Aorta (tissue), 5 donors: ENCODE measurements at places on chromosomes 11 and 22. TPM values are rescaled to one million over a fixed set of nuclear protein-coding genes. Genes with fewer than 3 reads are reported as not detected.
A peak's percentile ranks its signal among the peaks of the same experiment; 100 is the strongest.

DNA sequence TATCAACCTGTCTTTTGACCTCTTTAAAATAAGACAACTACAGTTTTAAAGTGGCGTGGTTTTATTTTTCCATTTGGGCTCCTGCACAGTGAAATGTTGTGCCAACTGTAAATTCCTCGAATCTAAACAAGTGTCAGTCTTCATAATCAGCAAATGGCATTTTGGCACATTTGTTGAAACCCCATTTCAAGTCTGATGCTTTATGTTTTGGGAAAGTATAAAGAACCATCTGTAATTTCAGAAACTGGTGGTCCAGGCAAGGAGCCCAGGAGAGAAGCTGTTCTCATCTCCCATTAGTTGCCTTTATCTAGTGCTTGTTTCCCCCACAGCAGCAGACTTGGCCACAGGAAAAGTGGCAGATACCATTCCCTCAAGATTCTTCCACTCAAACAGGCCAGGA, 32.7 kb downstream of the VWA5A start:
- no peaks in the 10 kb centered on the region for H3K36me3 ChIP-seq
- H3K27ac ChIP-seq: no peak overlapping the region
- no peak overlapping the region for H3K4me3 ChIP-seq

DNA sequence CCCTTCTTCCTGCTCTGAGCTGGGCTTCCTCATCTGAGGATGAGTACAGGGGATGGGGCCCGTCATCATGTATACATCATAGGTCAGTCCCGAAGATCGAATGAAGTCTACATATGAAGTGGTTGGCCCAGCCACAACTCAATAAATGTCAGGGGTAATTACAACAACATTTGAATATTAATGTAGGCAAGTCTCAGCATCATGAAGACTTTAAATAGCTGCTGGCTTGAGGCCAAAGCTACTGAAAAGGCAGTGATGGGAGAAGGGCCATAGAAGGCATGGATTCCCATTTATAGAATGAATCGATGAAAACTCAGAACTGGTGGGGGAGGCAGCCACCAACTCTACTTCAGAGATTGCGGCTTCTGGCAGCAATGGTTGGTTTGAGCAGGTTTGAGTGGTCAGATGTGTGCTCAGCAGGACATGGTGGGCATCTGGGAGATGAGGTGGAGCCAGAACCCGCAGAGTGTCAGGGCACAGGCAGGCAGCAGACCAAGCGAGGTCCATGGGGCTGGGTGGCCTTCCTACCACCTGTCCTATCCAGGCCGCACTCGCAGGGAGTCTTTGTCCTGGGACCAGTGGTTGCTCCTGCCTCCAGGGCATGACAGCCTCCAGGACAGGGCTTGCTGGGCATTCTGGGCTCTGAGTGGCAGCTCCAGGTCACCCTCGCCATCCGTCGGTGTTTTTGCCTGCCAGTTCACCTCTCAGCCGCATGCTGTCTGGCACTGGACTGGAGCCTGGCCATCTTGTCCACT, 919.1 kb downstream of the TBC1D22A start:
- no peaks in the 10 kb centered on the region for H3K4me1 ChIP-seq
- no peak overlapping the region for H3K27ac ChIP-seq
- H3K4me3 ChIP-seq: no peak overlapping the region
- no peaks in the 10 kb centered on the region for H3K36me3 ChIP-seq

DNA sequence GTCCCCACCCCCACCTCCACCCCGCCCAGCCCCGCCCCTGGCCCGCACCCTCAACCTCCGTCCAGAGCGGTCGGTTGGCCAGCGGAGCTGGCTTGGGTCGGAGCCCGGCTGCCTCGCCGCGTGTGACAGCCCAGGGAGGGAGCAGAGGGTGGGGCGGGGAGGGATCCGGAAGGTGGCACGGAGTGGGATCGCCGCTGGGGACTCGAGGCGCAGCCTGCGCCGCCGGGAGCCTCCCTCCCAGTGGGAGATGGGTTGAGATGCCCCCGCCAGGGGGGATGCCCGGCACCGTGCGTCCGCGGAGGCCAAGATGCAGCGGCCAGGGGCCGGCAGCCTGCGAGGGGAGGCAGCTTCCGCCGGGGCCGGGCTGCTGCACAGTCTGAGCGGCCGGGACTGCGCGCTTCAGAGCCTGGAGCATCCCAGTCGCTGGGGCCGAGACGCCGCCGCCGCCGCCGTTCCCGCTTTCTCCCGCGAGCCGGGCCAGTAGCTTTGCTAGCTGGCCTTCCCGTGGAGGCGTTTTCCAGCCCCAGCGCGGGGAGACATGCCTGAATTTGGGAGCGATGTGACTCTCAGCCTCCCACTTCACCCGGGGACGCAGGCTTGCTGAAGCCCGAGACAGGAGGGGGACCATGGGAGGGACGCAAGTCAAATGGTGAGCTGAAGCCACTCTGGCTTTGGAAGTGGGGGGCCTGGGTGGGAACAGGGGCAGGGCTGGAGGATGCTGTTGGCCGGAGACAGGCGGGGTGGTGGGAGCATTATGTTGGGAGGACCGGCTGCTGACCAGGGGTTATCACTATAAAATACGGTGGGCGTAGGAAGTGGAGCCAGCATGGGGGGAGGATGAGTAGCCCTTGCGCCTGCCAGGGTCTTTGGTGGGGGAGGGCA, 40.2 kb downstream of the DIXDC1 start:
- DNase-seq: peak; percentile 81
- H3K27me3 ChIP-seq: no peaks in the 10 kb centered on the region
- peak overlapping the region; percentile 94 for H3K27ac ChIP-seq
- H3K4me3 ChIP-seq: peak overlapping the region; percentile 43

GRCh38 chr11:134932761-134933160, 520.7 kb upstream of the B3GAT1 start:
- H3K27ac ChIP-seq: no peak overlapping the region
- DNase-seq: no peak

DNA sequence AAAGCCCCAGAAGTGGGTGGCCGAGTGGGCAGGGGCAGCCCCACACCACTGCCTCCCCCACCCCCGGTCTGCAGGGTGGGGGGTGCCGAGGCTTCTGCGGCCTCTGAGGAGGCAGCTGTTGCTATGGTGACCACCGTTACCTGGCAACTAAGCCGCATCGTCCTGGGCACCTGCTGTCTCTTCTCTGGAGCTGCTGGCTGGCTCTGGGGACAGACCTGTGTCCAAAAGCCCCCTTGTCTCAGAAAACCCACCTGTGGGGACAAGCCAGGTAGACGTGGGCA, 79.9 kb upstream of the PRR5 start:
- H3K4me3 ChIP-seq: no peak overlapping the region
- H3K27ac ChIP-seq: no peak overlapping the region
- no peaks in the 10 kb centered on the region for H3K27me3 ChIP-seq

The MISFA gene
- total RNA-seq: 6.6 TPM

GRCh38 chr11:94283678-94284077, 20.7 kb upstream of the IZUMO1R start:
- H3K27me3 ChIP-seq: no peaks in the 10 kb centered on the region
- H3K27ac ChIP-seq: no peak overlapping the region
- DNase-seq: no peak

- no peak overlapping the region for H3K27ac ChIP-seq
- no peaks in the 10 kb centered on the region for H3K4me1 ChIP-seq
- no peak overlapping the region for H3K4me3 ChIP-seq
- DNase-seq: no peak
- H3K27me3 ChIP-seq: no peaks in the 10 kb centered on the region
- peaks cover 2% of the 10 kb centered on the region for H3K36me3 ChIP-seq
Measured at GRCh38 chr11:74212533-74212932, 41.4 kb downstream of the PPME1 start.

The GP1BB gene
- total RNA-seq: not detected

GRCh38 chr11:65315866-65316226, 1.2 kb downstream of the CDC42EP2 start:
- no peak overlapping the region for H3K4me3 ChIP-seq
- DNase-seq: no peak
- peaks cover 2% of the 10 kb centered on the region for H3K4me1 ChIP-seq
- H3K27ac ChIP-seq: no peak overlapping the region
- no peaks in the 10 kb centered on the region for H3K27me3 ChIP-seq

DNA sequence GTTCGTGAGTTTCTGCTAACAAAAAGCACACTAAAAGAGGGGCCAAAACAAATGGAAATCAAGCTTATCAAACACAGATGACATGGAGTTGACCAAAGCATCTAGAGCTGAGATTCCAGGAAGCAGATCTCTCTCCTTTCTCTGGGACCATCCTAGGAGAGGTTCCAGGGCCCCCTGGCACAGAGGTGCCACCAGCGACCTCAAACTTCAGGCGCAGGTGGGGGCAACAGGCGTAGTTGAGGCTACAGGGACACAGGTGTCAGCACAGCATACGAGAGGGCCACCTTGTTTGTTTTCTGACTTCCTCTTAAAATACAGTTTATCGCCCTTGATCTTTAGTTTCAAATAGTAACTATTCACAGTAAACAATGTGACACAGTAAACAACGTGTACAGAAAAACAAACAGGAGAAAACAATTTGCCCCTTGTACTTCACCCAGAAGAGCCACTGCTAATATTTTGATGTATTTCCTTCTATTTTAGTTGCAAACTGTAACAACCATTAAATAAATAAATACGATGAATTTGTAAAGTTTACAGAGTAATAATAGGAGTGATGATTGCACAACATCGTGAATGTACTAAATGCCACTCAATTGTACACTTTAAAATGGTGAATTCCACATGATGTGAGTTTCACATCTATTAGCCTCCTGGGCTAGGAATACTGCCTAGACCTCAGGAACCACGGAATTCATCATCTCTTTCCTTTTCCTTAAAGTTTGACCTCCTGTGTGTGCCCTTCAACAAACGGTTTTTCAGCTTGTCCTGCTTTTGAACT, 52.2 kb downstream of the IGLL5 start:
- H3K4me1 ChIP-seq: no peaks in the 10 kb centered on the region
- no peak overlapping the region for H3K27ac ChIP-seq
- no peaks in the 10 kb centered on the region for H3K27me3 ChIP-seq
- no peak overlapping the region for H3K4me3 ChIP-seq
- peak; percentile 16 for DNase-seq
